ENCODE measurements at places on chromosomes 16 and 17.

DNA sequence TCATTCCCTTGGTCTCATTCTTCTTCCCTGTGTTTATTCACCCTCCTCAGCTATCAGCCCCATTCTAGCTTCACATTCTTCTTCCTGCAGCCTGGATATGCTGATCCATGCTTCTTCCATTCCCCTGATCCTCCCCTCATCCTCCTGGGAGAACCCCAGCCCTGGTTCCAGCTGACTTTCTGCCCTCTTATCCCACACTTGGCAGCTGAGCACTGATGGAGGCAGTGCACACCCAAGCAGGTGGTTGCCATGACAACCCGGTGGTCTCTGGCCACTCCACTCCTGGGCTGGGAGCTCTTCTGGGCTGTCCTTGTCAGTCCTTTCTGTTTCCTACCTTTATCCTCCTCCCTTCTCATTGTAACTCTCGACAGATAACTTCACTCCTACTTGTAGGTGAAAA, 16.7 kb upstream of the TUBG2 start:
- DNase-seq = no peak

GRCh38 chr17:61139219-61139618, 260.4 kb upstream of the TBX2 start:
- DNase-seq = peak; percentile 9

DNA sequence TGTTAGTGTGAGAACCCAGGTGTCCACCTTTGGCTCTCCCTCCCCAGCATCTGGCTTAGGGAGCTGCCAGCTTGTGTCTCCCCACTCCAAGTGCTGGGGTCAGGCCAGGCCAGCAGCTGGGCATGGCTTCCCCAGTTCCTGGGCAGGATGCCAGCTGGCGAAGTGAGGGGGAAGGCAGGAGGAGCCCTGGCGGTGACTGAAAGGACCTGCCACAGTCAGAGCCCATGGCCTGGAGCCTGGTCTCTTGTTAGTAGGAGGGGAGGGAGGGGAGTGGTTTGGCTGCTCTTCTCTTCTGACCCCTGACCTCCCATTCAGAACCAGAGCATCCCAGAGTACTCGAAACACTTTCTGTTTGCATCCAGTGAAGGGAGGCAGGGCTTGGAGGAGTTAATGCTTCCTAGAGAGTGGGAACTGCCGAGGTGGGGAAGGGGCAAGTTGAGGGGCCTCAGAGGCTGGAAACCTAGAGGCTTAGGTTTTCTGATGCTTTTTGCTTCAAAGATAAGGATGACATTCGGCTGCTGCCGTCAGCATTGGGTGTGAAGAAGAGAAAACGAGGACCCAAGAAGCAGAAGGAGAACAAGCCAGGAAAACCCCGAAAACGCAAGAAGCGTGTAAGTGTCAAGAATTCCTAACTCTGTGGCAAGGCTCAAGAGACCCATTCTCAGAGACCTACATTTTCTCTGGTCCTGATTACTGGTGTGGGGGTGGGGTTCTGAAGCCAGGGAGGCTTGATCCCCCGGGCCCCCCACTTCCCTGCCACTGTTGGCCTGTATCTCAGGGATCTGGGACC, 772 bp downstream of the CHD3 start:
- DNase-seq = peak; percentile 30

DNA sequence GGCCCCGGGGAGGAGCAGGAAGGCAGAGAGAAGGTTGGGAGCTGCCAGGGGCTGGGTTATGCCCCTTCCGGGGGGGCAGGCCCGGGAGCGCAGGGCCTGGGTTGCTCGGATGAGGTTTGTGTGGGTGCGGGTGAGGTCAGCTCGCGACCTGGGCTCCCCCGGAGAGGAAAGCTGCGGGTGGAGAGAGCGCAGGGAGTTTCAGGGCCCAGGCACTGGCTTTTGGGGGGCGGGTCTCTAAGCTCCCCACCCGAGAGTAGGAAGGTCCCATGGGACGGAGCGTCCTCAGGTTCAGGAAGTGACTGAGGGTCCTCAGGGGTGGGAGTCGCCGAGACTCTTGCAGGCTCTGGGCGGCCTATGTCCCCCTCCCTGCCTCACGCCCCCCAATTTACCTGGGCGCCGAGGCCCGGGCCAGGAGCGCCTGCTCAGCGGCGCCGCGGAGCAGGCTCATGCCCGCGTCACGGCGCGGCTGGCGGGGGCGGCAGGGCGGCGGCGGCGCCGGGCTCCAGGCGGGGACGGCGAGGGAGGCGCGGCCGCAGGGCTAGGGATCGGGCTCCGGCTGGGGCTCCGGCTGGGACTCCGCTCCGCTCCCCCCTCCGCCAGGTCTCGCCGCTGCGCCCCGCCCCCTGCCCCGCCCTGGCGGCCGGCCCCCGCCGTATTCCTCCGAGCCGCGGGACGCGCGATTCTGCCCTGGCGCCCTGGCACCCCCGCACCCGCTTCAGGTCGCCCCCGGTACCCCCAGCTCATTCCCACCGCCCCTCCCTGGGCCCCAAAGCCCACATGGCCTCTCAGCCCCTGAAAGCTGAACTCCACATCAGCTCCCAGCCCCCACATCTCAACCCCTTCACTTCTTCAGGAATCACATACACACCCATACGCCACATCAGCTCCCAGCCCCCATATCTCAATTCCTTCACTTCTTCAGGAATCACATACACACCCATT, at the start of gene DOK4:
TSS of gene DOK4 (minus strand) at position 578 of the 942 bp plus-strand sequence. CDS start 6,986 bp downstream, outside the sequence.
- DNase-seq = peak; percentile 81

DNA sequence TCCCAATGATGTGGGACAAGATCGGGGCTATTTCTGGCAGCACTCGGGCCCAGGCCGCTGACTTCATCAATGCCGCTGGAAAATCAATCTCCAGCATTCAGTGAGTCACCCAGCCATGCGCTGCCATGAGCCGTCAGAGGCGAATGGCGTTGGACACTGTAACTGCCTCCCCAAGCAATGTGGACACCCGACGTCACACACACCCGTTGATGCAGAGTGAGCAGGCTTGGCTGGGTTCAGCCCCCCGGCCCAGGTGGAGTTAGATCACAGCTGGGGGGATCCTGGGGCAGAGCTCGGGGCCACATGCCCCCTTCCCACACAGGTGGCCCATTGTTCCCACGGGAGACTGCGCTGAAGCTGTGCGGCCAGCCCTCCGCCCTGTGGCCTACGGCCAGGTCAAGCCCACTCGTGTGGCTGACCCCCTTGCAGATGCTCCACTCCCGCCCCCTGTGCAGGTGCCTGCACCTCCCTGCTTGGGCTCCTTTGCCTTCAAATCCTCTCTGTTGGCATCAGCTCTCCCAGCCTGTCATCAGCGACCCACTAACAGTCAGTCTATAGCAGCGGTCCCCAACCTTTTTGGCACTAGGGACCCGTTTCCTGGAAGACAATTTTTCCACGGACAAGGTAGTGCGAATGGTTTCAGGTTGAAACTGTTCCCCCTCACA, 89.9 kb downstream of the TBC1D16 start:
- DNase-seq = no peak

DNA sequence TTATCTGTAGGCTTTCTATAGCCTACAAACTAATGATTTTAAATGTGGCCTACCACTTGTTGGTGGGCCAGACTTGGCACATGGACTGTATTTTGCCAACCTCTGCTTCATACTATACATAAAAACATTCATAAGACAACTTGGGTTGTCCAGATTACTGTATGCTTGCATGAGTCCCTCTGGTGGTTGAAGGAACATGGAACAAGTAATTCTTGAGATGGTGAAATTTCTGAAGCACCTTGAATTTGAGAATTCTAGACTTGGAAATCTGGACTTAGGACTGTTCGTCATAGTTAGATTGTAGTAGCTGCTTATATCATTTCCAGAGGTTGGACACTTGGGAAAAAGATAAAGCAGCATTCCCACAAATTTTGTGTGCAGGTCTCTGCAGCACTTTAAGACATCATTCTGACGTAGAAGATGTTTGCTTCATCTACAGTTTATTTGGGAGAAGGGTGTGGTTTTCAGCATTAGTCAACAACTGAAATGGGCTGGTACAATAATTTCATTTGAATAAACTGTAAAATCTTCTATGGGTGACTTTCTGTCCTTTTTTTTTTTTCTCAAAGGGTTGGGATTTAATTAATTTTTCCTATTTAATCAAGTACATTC, 31.2 kb downstream of the NFATC3 start:
- DNase-seq = no peak

- no peak for DNase-seq
These were observed 368.8 kb upstream of the CDH8 start for GRCh38 chr16:62404842-62405611.

GRCh38 chr16:85438981-85439685, 174.0 kb upstream of the GSE1 start:
- DNase-seq = no peak
